ENCODE measurements at places on chromosomes 12 and 14. TPM values are rescaled to one million over a fixed set of nuclear protein-coding genes. Genes with fewer than 3 reads are reported as not detected.

DNA sequence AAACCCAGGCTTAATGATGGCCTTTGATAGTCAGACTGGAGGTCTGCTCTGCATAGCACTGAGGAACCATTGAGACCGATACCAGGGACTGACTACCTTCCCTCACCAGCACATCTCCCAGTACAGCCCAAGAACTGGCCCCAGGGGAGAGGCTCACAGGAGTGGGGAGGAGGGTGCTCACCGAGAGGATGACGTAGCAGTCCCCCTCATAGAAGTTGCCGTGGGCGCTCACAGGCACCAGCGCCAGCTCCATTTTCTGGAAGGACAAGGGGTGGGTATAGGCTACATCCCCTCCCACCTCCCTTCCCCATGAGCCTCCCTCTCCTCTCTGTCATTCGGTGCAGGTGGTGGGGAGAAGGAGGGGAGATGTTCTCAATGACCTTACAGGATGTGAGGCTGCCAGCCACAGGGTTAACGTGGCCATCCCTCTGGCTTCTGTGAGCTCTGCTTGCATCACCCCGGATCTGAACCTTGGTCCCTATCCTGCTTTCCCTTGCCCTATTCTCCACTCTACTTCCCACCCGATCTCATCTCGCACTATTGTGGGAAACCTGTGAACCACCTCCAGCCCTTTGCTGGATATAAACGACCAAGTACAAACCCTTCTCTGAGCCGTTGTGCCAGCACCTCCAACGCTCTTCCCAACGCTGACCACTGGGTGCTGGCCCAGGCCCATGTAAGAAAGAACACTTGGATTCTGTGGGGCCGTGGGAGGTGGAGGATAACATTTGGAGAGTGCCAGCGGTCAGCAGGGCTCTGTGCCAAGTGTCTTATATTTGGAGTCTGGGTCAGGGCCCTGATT lies 4.4 kb downstream of the AVIL start:
- no peak for DNase-seq

ALDH2 gene
- total RNA-seq: 55.9 TPM

DNA sequence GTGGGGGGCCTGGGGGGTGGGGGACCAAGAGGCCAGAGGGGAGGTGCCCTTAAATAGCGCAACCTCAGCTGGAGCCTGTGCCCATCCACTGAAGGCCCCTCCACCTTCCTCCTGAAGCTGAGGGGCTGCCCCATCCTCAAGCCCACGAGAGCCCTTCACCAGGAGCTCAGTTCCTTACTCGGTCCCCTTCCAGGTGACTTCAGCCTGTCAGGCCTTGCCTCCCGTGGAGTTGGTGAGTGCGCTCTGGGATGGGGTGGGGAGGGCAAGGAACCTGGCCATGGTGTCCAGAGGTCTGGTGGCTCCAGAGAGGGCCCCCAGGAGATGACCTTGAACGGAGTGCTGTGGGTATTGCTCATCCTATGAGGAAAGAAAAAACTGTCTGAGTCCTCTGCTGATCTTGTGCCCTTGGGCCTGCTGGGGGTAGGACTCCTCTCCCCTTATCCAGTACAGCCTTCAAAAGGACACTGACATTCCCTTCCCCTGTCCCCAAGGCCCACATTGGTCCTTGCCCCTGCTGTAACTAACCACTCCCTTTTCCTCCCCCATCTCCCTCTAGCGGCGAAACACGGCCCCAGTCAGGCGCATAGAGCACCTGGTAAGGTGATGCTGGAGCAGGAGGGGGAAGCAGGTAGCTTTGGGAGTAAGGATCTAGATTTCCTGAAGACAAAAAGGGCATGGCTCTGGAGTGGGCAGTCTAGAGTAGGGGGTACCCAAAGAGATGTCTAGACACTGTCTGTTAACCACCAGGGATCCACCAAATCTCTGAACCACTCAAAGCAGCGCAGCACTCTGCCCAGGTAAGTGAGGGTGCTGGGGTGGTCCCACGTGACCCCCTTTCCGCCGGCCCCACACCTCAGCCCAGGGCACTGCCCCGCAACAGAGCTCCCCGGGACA lies 3.6 kb downstream of the TNS2 start:
- DNase-seq: peak; percentile 88

CLEC1B gene
- not detected for total RNA-seq

DNA sequence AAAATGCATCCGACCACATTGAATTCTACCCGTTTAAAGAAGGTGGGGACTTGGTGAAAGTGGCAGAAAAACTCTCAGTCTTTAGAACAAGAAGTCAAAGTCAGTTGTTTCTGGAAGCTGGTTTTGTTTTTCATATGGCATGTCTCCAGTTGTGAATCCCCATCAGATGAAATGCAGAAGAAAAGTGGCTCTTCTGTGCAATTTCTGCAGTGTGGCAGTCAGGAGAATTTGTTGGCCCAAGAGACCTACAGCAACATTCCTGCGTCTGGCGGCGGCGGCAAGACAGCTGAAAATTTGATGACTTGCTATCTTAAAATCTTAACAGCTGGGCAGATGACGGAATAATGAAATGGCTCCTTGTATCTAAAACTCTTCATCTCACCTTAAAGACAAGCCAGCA lies 201.5 kb downstream of the FOXN3 start:
- no peak for DNase-seq

ANKRD33 gene
- total RNA-seq: 1.6 TPM

DNA sequence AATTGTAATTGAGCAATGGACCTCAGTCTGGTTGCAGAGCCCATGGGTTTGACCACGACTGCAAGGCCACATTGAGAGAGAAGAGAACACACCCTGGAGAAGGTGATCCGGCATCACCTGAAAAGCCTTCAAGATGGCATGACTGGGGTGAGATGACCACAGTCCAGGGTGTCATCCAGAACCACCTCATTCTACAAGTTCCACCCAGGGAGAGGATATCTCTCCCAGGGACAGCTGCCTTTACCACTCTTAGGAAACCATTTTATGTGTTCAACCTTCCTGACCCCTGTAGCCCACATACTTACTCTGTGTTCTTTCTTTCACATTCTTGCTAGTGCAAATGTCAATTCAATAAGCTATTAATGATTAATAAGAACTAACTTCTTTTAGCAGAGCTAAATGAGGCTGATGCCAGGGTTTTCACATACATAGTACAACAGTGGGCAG lies 43.4 kb upstream of the CPM start:
- DNase-seq: no peak

- no peak for DNase-seq
Measured at GRCh38 chr12:125634813-125635212, 569.6 kb downstream of the AACS start.

BEGAIN gene
- total RNA-seq: 3.3 TPM

- no peak for DNase-seq
Measured at GRCh38 chr14:47746986-47747385, 71.6 kb upstream of the MDGA2 start.

DNA sequence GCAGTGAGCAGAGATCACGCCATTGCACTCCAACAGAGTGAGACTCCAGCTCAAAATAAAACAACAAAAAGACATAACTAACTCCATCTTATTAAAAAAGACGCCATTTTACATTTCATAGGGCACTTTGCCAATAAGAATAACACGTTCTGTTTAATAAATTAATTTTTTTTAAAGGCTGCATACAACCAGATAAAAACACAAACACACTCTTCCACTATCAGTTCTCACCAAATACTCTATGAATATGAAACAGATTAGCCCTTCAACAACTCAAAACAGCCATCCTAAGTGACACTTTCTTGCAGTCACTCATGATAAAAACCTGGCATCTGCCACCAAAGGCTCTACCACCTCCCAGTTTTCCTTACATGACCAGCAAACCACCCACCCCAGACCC lies 16.1 kb downstream of the AICDA start:
- DNase-seq: no peak

DNA sequence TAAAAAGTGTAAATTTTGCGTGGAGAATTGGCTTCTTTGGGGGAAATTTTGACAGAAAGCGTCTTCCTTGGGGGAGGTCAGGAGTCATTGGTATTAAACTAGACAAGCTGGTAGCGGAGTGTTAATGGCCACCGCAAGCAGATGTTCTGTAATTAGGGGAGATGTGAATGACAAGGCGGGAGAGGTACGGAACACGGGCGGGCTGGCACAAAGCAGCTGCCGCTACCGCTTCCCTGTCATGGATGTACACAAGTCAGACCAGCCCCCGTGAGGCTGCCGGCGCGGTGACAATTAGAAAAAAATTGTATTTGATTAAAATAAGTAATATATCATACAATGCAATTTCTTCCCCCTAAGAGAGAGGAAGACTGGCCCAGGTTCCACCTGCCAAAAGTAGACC lies 501.6 kb downstream of the VRK1 start:
- no peak for DNase-seq

SYCP3 gene
- total RNA-seq: not detected

AQP5 gene
- total RNA-seq: 1.7 TPM

RDH16 gene
- total RNA-seq: 0.66 TPM

GRCh38 chr14:76753541-76754198 lies 7.6 kb upstream of the VASH1 start:
- DNase-seq: no peak

DNA sequence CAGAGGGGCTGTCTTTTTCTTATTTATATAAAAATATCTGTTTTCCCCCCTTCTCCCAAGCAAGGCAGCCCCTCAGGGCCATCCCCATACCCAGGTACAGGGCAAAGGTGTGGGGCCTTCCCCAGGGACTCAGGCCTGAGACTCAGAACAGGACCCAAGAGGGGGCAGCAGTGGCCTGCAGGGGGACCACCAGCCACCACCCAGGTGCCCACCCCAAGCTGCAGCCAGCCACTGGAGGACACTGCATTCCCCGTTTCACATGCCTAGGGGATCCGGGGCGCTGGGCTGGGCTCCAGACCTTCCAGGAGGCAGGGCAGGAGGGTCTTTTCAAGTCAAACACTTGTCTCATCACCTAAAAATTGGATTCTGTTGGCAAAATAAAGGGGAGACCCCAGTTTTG lies 83.3 kb downstream of the SCARB1 start:
- DNase-seq: peak; percentile 71

DNA sequence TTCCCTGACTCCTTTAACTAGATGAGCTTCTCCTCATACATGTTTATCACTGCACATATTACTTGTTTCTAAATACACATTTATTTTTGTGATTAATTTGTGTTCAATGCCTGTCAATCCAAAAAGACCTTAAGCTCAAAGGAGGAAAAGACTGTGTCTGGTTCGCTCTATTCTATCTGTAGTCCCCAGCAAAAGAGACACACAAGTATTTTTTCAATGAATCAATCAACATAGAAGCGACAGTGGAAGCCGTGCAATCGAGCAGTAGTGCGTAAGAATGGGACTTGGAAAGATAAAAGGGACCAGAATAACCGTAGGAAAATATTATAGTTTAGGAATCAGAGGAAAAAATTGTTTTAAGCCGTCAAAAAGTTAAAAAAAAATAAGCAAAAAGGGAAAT lies 951 bp downstream of the WDHD1 start:
- no peak for DNase-seq

- DNase-seq: no peak
Measured at GRCh38 chr14:23366426-23366921, 1.5 kb upstream of the EFS start.

DNA sequence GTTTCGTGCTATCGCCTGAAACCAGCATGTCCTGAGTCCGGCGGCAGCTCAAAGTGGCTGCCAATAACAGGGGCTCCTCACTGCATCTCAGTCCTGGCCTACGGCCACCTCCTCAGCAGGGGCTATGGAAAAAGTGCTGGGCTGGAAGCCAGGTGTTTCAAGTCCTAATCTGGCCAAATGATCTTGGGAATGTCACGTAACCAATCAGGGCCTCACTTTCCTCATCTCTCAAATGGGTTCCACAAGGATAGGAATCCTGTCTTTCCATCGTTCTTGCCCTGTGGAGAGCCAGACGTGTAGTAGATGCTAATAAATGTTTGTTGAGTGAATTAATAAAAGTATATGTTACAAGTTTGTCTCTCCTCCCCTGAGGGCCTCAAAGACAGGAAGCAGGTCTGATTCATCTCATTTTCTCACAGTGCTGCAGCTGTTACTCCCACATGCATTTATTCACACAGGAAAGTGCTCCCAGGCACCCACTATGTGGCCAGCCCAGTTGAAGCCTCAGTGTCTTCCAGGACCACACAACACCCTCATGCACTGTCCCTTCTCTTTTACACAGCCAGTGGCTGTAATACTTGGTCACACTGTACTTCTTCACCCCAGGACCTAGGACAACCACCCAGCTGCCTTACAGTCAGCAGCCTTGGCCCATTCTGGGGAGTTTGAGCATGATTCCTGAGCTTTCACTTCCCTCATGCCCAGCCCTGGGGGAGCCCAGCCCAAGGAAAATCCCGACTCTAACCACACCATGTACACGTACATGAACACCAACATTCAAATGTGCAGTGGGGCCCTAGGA lies 5.0 kb downstream of the CMKLR1 start:
- no peak for DNase-seq

DNA sequence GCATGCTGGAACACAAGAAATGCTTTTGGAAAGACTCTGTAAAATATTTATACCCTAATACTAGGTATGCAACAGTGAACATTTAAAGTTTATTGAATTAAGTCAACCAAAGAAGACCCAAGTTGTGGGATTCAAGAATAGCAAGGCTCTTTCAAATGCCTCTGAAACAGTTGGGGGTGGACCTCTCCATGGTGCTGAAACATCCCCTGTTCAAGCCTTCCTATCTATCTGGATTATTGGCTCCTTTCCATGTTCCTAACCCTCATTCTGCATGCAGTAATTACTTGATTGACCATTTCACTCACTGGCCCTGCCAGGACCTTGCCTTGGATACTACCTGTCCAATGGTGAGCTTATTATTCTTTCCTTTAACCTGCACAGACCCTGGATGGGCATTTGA lies 349.7 kb downstream of the NRXN3 start:
- peak; percentile 55 for DNase-seq

MYF6 gene
- total RNA-seq: not detected

TSPAN8 gene
- not detected for total RNA-seq

- DNase-seq: peak; percentile 43
Measured at GRCh38 chr12:52230364-52231281, 2.4 kb upstream of the KRT7 start.

TMEM132D gene
- total RNA-seq: 13.0 TPM

AKAP3 gene
- total RNA-seq: 1.5 TPM

- peak; percentile 30 for DNase-seq
Measured at GRCh38 chr14:102491786-102492530, 17.6 kb downstream of the ANKRD9 start.

PCBP2 gene
- total RNA-seq: 207 TPM

HOXC4 gene
- not detected for total RNA-seq

TMPRSS12 gene
- not detected for total RNA-seq

GRCh38 chr12:124388679-124389137 lies 93.8 kb downstream of the RFLNA start:
- DNase-seq: peak; percentile 95

PLEKHD1 gene
- total RNA-seq: 0.10 TPM

PRR13 gene
- 130 TPM for total RNA-seq

DNA sequence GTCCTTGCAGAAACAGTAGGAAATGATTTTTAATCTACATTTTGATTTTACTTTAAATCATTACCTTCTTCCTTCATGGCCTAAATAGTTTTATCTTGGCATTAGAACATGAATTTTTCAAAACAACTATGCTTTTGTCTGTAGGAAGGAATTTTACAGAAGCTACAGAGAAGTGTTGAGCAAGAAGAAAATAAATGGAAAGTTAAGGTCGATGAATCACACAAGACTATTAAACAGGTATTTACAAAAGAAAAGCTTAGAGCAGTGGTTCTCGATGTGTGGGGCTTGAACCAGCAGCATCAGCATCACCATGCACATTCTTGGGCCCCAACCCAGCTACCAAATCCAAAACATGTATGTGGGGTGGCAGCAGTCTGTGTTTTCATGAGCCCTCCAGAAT lies 91.6 kb downstream of the KTN1 start:
- no peak for DNase-seq

AMN gene
- total RNA-seq: 0.92 TPM

- DNase-seq: no peak
Measured at GRCh38 chr12:75489613-75490210, 9.2 kb downstream of the GLIPR1 start.

KRT77 gene
- not detected for total RNA-seq

Measured in H7 (cell line).